Kidney (tissue), 22 donors: ENCODE measurements at places on chromosomes 7 and 10. TPM values are rescaled to one million over a fixed set of nuclear protein-coding genes. Genes with fewer than 3 reads are reported as not detected.

Gene MRLN
- polyA plus RNA-seq: 24.3 TPM

DNA sequence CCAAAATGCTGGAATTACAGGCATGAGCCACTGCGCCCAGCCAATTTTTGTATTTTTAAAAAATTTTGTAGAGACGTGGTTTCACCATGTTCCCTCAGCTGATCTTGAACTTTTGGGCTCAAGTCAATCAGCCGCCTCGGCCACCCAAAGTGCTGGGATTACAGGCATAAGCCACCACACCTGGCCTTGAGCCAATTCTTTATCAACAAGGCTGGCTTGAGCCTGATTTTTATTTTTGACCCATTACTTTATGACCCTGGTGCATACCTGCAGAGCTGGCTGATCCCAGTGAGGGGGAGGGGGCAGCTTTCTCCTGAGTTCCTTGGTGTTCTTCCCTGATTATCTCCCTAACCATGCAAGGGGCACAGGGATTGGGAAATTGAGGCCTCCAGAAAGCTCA lies 15.8 kb upstream of the CPA1 start:
- no peak for DNase-seq

GRCh38 chr10:45466784-45467183 lies 92.8 kb downstream of the ALOX5 start:
- no peak for DNase-seq

- peak; percentile 56 for DNase-seq
Observed at GRCh38 chr10:70590655-70591416, 11.7 kb downstream of the PRF1 start.

Gene ZNF736
- polyA plus RNA-seq: 3.9 TPM

GRCh38 chr7:149753375-149754233 lies 19.8 kb downstream of the ZNF467 start:
- DNase-seq: peak; percentile 54

DNA sequence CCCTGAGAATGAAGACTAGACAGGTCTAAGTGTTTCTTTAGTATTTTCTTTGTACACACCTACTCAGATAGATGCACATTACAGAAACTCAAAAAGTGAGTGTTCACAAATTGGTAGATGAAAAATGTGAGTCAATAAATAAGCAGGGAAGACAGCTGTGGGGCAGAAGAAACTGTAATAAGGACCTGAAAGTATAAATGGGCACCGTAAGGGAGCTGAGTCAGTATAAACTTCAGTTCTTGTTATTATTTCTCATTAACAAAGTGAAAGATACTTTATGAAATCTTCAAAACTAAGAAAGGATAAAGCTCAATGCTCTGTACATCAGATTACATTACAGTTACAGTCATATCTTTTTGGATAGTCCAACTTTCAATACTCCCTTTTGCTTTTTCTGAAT lies 2.5 kb downstream of the MTPN start:
- DNase-seq: no peak

DNA sequence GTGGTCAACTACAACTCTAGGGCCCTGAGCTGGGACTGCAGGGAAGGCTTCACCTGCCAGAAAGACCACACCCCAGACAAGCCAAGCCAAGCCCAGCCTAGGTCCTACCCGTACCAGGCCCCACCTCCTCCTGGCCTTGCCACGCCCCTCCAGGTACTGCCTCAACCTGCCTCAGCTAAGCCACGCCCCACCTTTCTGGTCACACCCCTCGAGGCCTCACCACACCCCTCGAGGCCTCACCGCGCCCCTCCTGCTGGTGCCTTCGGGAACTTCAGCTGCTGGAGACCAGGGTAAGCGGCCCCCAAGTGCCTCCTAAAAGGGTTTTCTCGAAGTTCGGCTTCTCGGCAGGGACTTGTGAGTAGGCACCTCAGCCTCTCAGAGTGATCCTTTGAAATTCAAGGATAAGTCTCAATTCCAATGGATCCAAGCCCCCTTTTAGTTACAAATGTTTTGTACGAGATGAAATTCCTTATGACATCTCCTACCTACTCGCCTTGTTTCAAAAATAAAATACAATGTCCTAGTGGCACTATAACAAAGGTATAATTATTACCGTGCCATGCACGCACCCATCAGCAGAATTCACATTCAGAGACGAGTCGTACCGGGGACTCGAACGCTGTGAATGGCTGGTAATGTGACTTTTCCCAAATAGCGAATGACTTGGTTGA lies 171.2 kb downstream of the ARHGAP21 start:
- DNase-seq: peak; percentile 74

Gene CALCR
- 0.97 TPM for polyA plus RNA-seq

DNA sequence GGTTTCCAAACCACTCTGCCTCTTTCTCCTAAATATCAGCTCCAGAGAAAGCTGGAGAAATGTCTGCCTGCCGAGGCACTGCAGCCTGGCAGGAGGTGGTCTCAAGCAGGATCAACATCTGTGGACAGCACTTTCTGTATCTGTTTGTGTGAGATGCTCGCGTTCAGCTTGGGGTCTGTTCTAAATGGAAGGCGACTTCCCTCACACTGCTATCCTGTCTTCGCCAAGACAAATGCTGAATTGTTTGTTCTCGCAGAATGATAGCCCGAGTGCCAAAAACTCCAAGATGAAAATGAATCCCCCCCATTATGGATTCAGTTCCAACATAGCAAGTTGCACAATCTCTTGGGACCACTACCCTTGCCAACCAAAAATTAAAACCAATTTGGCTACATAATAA lies 72.2 kb upstream of the PALS2 start:
- DNase-seq: no peak

DNA sequence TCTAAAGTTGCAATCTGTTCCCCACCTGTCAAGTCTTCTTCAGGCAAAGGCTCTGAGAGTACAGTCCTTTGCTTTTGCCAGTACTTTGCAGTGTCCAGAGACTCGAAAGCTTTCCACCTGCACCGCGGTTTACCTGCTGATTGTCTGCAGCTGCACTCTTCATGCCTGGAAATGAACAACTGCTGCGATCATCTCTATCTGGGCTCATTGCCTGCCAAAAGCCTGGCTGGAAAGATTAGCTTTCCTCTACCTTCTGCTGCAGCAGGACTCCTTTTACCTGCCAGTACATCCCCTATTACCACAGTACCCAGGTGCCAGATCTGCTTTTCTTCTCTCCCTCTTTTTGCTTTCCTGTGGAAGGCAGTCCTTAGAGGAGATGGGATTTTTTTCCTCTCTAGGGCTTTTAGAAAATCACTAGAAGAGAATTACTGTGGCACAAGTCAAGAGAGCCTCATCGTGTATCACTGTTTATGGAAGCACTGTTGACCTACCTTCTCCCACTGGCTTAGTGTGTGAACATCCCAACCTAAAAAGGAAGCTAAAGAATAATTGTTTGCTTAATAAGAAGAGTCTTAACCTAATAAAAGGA lies 2.2 kb downstream of the STRIP2 start:
- no peak for DNase-seq

- DNase-seq: no peak
Observed at GRCh38 chr10:119299531-119299930, 92.2 kb downstream of the GRK5 start.

DNA sequence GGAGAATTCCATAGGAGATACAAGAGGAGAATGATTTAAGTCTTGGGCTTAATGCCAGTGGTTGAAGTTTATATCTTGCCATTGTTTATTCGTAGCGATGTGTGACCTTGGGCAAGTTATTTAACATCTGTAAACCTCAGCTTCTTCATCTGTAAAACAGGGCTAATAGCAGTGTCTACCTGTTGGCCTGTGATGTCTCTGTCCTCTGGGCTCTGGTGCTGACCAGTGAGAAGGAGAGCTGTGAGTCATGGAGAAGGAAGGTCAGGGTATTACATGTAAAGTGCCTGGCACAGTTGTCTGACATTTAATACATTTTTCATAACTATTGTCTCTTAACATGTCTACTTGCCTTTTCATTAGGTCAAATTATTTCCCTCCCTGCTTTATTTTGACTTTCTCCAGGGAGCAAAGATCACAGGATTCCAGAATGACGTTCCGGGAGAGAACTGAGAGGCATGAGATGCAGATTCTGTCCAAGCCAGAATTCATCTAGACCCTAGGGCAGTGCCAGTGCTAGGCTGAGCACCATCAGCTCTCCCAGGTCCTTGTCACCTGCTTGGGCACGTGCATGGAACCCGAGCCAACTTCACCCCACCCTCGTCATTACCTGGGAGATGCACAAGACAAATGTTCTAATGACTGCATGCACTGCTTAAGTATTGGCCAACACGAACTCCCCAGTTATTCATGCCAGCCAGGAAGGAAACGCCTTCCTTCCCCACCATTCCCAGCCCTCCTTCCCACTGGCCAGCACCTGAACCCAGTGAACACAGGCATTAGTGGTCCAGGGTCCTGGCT lies 187.9 kb downstream of the DPY19L1 start:
- no peak for DNase-seq

Gene TMEM168
- polyA plus RNA-seq: 8.8 TPM

Gene H2BK1
- polyA plus RNA-seq: not detected

Gene ACHE
- 1.6 TPM for polyA plus RNA-seq

Gene BLNK
- 28.5 TPM for polyA plus RNA-seq

DNA sequence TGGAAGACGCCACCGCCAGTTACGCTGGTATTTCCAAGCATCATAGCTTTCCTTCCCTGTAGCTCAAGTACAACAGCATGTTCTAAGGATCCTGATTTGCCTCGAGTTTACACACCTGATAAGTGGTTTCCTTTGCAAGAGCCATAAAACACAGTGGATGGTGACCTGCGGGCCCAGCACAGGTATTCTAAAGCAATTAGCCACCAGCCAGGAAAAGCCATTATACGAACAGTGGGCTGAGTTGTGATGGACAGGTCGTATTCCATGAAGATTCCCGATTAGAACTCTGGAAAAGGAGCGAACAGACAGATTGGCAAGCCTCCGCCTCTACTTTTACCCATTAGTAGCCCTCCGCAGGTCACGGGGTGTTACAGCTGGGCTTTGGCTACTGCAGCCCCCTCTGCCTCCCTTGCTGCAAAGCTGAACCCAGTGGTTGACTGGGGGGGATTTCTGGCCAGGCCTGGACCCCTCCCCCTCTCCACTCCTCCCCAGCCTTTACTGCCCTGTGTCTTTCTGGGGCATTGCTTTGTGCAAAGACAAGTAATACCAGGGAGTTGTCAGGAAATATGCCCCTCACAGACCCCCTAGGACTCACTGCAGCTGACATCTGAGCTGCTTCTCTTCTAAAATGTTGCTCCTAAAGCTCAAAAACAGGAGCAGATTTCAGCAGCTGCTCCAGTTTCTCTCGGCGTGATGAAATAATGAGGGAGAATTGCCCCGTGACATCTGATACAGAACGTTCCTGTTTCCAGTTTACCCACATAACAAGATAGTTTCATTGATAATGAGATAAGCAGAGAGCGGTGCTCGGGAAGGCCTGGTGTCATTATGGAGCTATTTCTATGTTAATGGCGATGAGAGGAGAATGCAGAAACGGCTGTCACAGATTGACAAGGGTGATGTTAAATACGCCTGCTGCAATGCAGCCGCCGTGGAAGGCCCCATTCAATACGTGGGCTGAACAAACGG lies 214.4 kb downstream of the CCSER2 start:
- DNase-seq: no peak

Gene FRA10AC1
- polyA plus RNA-seq: 18.9 TPM

Gene LBX1
- polyA plus RNA-seq: not detected

DNA sequence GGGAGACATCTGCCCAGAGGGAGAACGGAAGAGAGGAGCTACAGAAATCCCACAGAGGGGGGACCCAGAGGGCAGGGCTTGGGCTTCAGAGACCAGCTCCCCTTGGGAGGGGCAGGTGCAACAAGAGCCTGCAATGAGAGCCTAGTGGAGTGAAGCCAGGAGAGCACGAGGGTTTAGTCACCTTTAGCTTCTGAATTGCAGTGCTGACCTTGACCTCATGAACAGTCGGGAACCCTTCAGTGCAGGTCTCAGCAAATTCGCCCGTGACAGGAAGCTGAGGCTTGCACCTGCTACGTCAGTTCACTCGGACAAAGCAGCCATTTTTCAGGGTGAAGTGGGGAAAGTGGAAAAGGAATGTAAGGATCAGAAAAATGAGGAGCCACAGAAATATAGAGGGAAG lies 306.8 kb upstream of the CDC14C start:
- no peak for DNase-seq

GRCh38 chr10:117163954-117164548 lies 26.0 kb upstream of the VAX1 start:
- no peak for DNase-seq

Gene POLR2J
- polyA plus RNA-seq: 117 TPM

Gene IGFBP1
- 0.65 TPM for polyA plus RNA-seq

Gene OR6B1
- polyA plus RNA-seq: not detected

Gene ANKRD22
- 6.5 TPM for polyA plus RNA-seq

- DNase-seq: no peak
Observed at GRCh38 chr10:4264209-4264865, 479.3 kb upstream of the KLF6 start.

- DNase-seq: no peak
Observed at GRCh38 chr10:51384971-51385370, 310.7 kb downstream of the PRKG1 start.

Gene TAF6
- 41.3 TPM for polyA plus RNA-seq

- no peak for DNase-seq
Observed at GRCh38 chr7:76238326-76238725, 36.6 kb downstream of the SRRM3 start.

DNA sequence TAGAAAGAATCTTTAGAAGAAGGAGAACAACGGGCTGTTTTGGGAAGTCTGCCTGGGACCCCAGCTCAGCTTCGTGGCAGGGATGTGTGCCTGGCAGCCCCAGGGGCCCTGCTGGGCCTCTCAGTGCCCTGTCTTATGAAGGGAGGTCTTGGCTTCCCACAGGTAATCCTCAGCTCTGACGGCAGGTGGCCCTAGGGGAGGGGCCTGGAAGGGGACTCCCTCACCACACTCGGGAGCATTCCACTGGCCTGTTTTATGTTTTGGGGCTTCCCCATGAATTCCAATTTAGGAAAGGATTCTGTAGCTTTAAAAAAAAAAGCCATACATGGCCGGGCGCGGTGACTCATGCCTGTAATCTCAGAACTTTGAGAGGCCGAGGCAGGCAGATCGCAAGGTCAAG lies 3.0 kb upstream of the DMBT1 start:
- no peak for DNase-seq

DNA sequence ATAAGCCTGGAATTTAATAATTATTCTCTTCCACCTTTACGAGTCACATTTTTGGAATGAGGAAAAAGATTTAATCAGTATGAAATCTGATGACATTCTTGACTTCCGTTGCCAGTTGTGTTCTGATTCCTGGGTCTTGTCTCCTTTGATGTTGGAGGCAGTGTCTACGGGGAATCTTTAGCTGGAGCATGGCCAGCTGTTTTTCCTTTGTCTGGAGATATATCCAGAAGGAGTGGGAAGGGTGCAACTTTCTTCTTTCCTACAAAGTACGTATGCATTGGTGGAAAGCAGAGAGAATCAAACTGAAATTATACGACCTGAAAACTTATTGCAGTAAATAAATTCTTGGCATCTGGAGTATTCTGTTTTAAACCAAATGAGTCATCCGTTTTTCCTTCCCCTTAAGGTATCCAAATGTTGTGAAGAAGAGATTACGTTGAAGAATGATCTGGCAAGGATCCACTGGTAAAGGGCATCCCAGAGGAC lies 6.9 kb upstream of the GNG11 start:
- no peak for DNase-seq

GRCh38 chr7:141301544-141301943 lies 227.7 kb downstream of the TMEM178B start:
- no peak for DNase-seq

Gene ANKRD1
- polyA plus RNA-seq: 0.58 TPM

Gene OPALIN
- not detected for polyA plus RNA-seq
